ENCODE measurements at places on chromosomes 16 and 17.

- H3K27me3 ChIP-seq = no peaks in the 10 kb centered on the region
- peak; percentile 61 for DNase-seq
- no peak overlapping the region for H3K4me3 ChIP-seq
- H3K36me3 ChIP-seq = peaks cover 83% of the 10 kb centered on the region
- no peaks in the 10 kb centered on the region for H3K4me1 ChIP-seq
Observed at GRCh38 chr17:79082311-79083190, 7.9 kb downstream of the ENGASE start.

DNA sequence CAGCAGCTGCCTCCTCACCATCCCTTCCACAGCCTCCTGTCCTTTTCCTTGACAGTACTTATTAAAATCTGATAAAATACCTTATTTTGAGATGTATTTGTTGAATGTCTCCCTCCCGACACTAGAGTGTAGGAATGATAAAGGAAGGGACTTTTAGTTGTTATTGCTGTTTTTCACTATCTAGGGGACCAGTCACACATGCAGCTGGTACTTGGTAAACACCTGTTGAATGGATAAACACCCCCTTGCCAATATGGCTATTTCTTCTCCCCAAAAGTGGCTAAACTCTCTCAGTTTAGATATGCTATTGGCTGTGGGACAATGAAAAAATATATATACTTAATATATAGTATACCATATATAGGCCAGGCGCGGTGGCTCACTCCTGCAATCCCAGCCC, 96.7 kb downstream of the STX8 start:
- no peak for DNase-seq
- peaks cover 3% of the 10 kb centered on the region for H3K4me1 ChIP-seq
- no peak overlapping the region for H3K27ac ChIP-seq
- H3K27me3 ChIP-seq = no peaks in the 10 kb centered on the region
- no peak overlapping the region for H3K4me3 ChIP-seq
- peaks cover 14% of the 10 kb centered on the region for H3K36me3 ChIP-seq

- H3K36me3 ChIP-seq = peaks cover 55% of the 10 kb centered on the region
- peaks cover 61% of the 10 kb centered on the region for H3K4me1 ChIP-seq
- no peaks in the 10 kb centered on the region for H3K27me3 ChIP-seq
- H3K4me3 ChIP-seq = peak overlapping the region; percentile 92
- DNase-seq = peak; percentile 55
Observed at GRCh38 chr17:76268991-76269981, 4.1 kb downstream of the UBALD2 start.

DNA sequence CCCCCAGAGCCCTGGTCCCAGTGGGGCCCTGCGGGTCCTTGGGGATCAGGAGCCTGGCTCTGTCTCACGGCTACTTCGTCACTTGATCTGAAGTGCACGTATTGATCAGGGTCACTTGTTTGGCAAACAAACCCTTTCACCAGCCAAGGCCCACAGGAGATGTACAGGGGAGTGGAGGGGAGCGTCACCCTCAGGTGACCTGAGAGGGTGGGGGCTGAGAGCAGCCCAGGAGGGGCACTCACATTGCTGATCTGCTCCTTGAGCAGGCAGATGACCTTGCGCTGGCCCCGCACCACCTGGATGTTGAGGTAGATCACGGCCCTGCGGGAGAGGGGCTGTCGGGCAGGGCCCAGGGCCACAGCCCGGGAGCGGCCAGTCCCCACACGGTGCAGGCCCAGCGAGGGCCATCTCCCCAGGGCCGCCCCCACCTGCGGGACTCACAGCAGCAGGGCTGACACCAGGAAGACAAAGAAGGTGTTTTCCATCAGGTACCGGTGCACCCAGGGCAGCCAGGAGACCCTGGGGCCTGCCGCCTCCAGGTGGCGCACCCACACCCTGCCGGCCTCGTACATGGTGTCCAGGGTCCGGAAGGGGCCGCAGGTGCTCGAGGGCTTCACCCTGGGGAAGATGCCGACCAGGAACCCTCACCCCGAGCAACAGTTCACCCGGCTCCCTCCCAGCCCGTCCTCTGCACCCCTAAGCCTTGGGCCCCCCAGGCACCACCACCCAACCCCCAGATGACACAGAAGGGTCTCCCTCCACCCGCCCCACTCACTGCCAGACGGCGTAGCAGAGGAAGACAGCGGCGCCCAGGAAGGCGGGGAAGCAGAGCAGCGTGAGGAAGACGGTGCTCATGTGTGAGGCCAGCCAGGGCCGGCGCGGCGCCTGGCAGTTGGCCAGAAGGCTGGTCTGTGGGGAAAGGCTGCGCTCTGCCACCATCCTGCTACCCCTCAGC, 11.3 kb downstream of the TMC6 start:
- H3K36me3 ChIP-seq = peaks cover 68% of the 10 kb centered on the region
- H3K4me1 ChIP-seq = peaks cover 66% of the 10 kb centered on the region
- H3K27me3 ChIP-seq = no peaks in the 10 kb centered on the region
- H3K4me3 ChIP-seq = no peak overlapping the region
- no peak overlapping the region for H3K27ac ChIP-seq

Data from activated T-cell treated with anti-CD3 and anti-CD28 coated beads, Interleukin-2, amount 50 U/mL, for 24 hours (primary cell).